ENCODE measurements at places on chromosomes 3 and 15.

DNA sequence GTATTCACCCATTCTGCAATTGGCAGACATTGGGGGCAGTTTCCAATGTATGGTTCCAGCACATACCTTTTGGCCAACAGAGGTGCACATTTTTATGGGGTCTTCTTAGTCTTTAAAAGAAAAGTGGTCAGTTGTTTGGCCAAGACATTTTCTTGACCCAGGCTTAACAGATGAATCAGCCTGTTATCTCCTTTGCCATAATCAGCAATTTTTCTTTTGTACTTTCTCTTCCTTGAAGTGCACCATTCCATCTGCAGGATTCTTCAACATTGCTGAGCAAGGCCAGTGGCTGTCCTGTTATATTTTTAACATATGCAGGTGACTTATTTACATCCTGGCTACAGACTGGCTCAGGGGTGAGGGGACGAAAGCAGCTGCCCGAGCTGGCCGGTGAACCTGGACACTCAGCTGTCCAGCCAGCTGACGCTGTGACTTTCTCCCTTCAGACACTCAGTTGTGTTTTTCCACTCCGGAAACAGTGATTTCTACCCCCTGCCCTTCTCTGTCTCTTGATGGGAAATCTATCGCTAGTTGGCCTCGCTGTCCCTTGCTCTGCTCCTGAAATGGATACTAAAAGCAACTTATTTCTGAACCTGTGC lies 96.5 kb upstream of the TNFAIP8L3 start:
- no peak for DNase-seq

GRCh38 chr3:24435584-24435983 lies 59.1 kb downstream of the THRB start:
- no peak for DNase-seq

- no peak for DNase-seq
These were observed 250.2 kb downstream of the VGLL3 start for GRCh38 chr3:86740751-86741150.

DNA sequence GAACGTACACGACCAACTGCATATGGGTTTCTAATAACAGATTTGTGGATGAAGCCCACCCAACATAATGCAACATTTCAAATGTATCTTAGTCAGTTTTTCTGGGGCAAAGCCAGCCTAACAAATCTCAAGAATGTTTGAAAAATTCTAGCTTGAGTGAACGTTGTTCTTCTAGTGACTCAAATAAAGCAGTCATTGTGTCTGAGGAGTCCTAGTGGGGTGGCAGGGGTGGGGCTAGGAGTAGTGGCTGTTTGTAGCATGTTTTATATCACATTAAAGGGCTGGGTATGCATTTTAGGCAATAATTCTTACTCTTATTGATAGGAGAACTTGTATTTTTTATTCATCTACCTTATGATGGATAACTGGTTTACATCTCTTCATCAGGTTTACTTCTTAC lies 6.0 kb downstream of the B3GNT5 start:
- no peak for DNase-seq

GRCh38 chr3:115790759-115791158 lies 167.4 kb downstream of the GAP43 start:
- peak; percentile 94 for DNase-seq

DNA sequence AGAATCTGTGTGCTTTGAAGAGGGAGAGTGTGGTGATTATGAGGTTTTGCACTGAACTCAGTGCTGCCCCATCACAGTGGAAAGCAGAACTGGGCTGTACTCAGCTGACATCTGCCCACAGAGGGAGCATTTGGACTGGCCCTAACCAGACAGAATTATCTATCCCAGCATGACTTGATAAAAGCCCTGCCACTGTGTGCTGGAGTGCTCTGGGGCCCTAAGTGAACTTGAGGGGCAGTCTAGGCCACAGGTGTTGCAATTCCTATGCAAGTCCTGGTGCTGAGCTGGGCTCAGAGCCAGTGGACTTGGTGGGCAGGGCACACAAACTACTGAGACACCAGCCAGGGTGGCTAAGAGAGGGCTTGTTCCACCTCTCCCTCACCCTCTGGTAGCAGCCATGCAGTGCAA lies 269.2 kb upstream of the CTNNB1 start:
- no peak for DNase-seq

GRCh38 chr3:86787091-86787490 lies 203.9 kb downstream of the VGLL3 start:
- peak; percentile 48 for DNase-seq

DNA sequence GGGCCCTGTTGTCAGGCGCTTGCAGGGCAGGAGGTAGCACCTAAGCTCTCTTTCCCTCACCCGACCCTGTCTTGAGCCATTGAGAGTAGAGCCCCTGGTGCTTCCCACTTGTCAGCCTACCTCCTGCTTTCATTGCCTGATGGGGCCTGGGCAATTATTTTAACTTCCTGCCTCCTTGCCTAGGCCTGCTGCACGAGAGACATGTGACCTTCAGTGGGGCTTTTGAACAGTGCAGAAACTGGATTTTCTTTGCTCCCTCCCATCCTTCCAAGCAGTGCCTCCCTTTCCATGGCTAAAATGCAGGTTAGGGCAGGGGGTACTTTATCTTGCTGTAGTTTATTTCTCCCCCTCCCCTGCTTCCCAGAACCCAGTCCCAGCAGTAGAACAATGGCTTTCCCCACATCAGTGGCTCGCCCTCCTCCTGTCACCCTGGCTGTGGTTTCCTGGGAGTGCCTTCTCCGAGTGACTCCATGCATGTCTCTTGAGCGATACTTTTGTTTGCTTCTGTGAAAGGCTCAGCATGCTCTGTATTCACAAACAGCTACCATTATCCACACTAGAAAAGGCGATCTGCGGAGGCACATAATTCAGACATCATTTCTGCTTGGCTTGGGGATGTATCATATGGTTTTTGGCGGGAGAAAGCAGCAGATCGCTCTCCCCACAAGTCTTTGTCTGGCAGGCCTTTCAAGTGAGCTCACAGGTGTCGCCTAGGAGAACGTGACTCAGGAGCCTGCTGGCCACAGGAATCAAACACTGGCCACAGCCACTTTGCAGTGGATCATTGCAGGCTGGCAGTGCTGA lies 24.1 kb downstream of the PDIA5 start:
- no peak for DNase-seq

Data from A549 (cell line).